Left kidney (tissue), 8 donors: ENCODE measurements at places on chromosomes 7 and 10. TPM values are rescaled to one million over a fixed set of nuclear protein-coding genes. Genes with fewer than 3 reads are reported as not detected.

GRCh38 chr10:124708922-124709520, 35.2 kb downstream of the FAM53B start:
- DNase-seq = no peak

UCMA gene
- not detected for polyA plus RNA-seq

GRCh38 chr7:14762561-14762960, 140.0 kb downstream of the DGKB start:
- no peak for DNase-seq

GRCh38 chr10:66746711-66747110, 179.1 kb upstream of the LRRTM3 start:
- DNase-seq = no peak

DNA sequence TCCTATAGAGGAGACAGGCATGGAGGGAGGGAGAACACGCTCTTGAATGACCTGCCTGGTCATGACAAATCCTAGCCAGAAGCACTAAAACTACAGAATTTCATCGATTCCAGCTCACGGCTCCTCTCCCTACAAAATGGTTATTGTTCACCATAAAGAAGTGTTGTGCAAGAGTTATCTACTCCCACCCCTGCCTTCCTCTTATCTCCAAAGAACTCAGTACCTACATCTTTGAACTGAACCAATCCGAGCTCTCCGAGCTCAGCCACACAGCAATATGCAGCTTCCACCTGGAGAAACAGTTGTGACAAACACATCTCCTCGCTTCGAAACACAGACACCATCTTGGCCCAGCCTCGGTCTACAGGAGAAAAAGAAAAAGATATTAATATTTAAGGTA, 26.9 kb upstream of the TMEM213 start:
- no peak for DNase-seq

ZNF22 gene
- polyA plus RNA-seq = 85.8 TPM

GRCh38 chr7:20504060-20504459, 111.4 kb upstream of the ABCB5 start:
- no peak for DNase-seq

ASB4 gene
- polyA plus RNA-seq = 0.10 TPM

DNA sequence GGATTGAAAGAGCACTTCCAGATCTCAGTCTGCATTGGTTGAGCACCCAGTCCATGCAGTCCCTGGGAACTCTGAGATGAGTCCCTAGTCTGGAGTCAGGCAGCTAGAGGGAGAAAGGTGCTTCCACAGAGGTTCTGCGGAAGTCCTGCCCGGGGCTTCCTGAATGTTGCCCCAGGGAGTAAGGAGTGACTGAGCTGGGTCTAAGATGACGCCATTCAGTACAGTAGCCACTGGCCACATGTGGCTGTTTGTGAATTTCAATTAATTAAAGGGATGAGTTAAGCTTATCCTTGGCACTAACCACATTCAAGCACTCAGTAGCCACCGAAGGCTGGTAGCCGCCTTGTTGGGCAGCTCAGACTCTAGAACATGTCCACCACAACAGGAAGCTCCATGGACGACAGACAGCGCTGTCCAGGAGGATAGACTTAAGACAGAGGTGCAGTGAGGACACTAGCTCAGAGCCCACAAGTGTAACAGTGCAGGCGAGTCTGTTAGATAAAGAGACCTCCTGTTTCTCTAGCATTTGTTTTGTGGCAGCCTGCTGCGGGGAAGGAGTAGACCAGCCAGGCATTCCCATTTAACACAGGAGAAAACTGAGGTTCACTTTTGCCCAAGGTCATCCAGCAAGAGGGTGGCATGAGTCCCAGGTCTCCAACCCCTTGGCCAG, 101.6 kb upstream of the PPIF start:
- DNase-seq = no peak

SDHAF3 gene
- polyA plus RNA-seq = 41.3 TPM

DNA sequence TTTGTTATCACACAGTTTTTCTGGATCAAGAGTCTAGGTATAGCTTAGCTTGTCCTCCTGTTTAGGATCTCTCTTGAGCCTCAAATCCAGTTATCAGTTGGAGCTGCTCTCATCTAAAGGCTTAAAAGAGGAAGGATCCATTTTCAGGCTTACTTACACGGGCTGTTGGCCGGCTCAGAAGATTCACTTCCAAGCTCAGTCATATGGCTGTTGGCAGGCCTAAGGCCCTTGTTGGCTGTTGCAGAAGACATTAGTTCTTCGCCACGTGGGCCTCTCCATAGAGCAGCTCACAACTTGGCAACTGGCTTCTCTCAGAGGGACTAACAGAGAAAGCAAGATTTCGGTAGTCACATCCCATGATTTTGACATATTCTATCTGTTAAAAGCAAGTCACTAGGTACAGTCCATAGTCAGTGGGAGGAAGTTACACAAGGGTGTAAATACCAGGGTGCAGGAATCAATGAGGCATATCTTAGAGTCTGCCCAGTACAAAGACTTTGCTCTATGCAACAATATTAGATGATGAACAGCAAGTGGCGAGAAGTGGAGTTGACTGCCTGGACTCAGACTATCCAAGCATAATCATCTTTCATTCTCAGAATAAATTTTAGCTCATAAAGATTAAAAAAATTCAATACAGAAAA, 280.1 kb upstream of the MBL2 start:
- DNase-seq = no peak

GRCh38 chr7:66297579-66297978, 92.4 kb downstream of the TPST1 start:
- no peak for DNase-seq

PTTG1IP2 gene
- polyA plus RNA-seq = not detected

GRCh38 chr10:27134371-27134770, 19.8 kb downstream of the YME1L1 start:
- no peak for DNase-seq

- no peak for DNase-seq
Observed at GRCh38 chr7:18572154-18572553, 76.6 kb downstream of the HDAC9 start.

- no peak for DNase-seq
Observed at GRCh38 chr7:159033473-159033825, 111.2 kb downstream of the VIPR2 start.

DNA sequence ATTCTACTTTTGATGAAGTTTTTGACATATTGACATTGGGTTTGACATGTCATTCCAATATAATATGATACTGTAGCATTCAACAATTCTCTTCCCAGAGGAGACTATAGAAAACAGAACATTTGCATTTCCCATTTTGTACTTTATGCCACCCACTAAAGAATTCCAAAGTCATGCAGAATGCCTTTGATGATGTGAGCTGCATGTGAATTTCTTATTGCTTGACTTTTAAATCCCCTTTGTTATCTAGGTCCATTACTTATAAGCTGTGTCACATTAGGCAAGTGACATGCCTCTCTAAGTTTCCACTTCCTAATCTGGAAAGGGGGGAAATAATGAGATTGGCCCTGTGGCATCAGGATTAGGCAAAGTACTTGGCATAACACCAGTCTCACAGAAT, 436.7 kb downstream of the AUTS2 start:
- no peak for DNase-seq

- peak; percentile 47 for DNase-seq
Observed at GRCh38 chr7:44796034-44796503, 412 bp upstream of the PPIA start.

CRHR2 gene
- 0.07 TPM for polyA plus RNA-seq

DNA sequence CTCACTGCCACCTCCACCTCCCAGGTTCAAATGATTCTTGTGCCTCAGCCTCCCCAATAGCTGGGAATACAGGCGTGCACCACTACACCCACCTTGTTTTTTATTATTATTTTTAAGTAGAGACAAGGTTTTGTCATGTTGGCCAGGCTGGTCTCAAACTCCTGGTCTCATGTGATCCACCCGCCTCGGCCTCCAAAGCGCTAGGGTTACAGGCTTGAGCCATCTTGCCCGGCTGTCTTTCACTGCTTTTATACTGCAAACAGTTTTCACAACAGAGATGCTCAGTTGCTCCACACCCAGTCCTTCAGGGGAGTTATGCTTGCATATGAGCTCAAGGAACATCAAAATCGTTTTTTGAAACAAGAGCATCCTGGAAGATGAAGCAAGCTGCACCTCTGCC, 1.3 kb upstream of the PRR15 start:
- no peak for DNase-seq

AGR2 gene
- polyA plus RNA-seq = 60.8 TPM

ADAP1 gene
- polyA plus RNA-seq = 11.0 TPM

SPDYE11 gene
- polyA plus RNA-seq = 1.6 TPM

DNA sequence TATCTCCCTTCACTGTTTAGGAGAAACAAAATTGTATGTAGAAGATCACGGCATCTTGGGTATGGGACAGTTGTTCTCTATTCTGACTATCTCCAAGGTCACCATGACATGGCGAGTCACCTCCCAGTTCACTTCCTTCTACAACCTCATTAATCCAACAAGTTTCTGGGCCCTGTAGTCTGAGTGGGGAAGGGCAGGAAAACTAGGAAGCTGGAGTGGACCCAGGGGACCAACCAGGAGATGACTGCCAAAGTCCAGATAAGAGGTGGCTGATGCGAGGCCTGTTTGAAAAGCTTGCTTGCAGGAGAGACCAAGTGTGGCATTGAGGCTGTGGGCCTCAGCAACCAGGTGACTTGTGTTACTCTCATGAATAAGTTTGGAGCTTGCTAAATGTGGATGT, 584.9 kb downstream of the TNS3 start:
- no peak for DNase-seq

DNA sequence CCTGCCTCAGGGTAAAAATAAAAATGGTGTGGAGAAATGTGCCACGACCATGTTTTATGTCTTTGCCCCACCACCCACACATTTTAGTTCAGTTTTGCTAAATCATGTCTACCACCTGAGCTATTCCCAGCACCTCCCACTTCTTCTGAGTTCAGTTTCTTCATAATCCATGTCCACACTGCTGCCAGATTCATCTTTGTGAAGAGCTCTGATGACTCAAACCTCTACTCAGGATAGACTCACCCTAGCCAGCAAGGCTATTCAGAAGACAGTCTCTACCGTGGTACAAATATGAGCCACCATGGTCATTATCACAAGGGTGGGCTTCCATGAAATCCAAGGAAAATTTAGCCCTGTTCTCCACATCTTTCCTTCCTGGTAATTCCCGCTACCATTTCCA, 231.1 kb upstream of the PRKCQ start:
- no peak for DNase-seq

DPP6 gene
- polyA plus RNA-seq = 44.9 TPM

IFIT2 gene
- polyA plus RNA-seq = 8.3 TPM

DNA sequence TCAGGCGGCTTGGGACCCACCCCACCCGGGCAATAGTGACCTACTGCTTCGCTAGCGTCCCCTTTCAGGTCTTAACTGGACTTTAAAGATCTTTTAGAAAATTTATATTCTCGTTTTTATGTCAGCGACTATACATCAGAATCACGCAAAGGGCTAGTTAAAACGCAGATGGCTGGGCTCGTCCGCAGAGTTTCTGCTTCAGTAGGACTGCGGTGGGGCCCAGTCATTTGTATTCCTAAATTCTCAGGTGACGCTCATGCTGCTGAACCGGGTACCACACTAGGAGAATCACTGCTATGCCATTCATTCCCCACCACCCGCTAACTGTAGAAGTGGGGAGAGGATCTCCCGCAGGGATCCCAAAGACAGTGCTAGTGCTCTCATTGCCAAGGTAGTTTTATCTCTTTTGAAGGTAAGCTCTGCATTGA, 12.0 kb upstream of the SP8 start:
- DNase-seq = no peak

GRCh38 chr7:101113836-101114235, 13.1 kb upstream of the SERPINE1 start:
- DNase-seq = no peak

GRCh38 chr7:120961638-120962173, 11.1 kb downstream of the ING3 start:
- DNase-seq = no peak

GRCh38 chr7:105011831-105012502, 2.0 kb upstream of the KMT2E start:
- peak; percentile 45 for DNase-seq

BAIAP2L1 gene
- polyA plus RNA-seq = 17.8 TPM

DNA sequence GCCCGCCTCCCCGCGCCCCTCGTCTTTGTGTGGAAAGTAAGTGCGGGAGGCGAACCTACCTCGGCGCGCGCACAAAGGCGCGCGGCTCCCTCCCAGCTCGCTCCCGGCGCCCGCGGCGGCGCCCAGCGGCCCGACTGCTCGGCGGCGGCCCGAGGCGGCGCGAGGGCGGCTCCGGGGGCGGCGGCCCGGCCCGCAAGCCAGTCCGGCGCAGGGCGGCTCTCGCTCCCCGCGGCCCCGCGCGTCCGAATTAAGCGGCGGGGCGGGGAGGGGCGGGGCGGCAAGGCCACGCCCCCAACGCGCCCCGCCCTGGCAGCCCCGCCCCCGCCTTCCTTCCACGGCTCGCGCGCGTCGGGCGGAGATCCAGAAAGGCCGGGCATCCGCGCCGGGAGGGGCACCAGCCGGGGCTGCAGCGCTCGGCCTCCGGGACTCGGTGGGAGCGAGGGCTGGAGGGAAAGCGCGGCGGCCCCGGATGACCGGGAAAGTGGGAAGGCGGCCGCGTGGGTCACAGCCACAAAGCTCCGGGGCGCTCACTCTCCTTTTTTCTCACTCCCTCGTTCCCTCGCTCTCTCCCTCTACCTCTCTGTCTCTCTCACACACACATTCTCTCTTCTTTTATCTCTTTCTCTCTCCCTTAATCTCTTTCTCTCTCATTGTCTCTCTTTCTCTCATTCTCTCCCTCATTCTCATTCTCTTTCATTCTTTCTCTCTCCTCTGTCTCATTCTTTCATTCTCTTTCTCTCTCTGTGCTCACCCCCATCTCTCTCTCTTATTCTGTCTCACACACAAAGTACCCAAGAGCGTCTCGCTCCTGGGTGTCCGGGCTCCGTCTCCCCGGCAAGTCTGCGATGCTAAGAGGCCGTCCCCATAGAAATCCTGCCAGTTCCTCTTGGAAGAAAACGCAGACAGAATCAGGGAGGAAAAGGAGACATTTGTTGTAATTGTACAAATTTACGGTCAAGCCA, 170.2 kb downstream of the FAM107B start:
- DNase-seq = peak; percentile 81

GRCh38 chr10:120483006-120483405, 26.0 kb downstream of the PLPP4 start:
- DNase-seq = no peak

- DNase-seq = no peak
Observed at GRCh38 chr10:45410807-45411606, 37.0 kb downstream of the ALOX5 start.

NAT16 gene
- polyA plus RNA-seq = not detected

- no peak for DNase-seq
Observed at GRCh38 chr10:29214551-29214950, 74.3 kb upstream of the LYZL1 start.

ZCWPW1 gene
- polyA plus RNA-seq = 7.5 TPM

SAMD9 gene
- polyA plus RNA-seq = 5.6 TPM

GRCh38 chr10:60856405-60856804, 78.1 kb downstream of the CDK1 start:
- DNase-seq = no peak

- no peak for DNase-seq
Observed at GRCh38 chr7:374706-375311, 84.8 kb downstream of the FOXL3 start.

GRCh38 chr10:69878038-69878437, 76.3 kb downstream of the COL13A1 start:
- DNase-seq = no peak

HOXA5 gene
- polyA plus RNA-seq = 76.0 TPM

DNA sequence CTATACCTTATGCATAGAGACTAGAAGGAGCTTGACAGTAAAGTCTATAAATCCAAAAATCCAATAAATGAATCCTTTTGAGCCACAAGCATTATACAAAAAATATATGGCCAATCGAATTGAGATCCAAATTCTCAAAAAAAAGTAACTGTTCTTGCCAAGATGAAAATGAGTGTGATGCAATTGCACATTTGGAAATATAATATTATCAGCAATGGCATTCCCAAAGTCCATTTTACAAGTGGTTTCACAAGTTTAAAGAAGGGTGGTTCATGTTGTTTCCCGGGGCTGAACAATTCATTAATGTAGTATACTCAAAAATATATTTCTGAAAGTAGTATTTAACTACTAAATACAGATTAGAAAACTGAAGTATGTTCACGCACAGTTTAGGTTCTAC, 7.3 kb downstream of the RP9 start:
- DNase-seq = no peak
